ENCODE measurements at places on chromosomes 3 and 15.

DNA sequence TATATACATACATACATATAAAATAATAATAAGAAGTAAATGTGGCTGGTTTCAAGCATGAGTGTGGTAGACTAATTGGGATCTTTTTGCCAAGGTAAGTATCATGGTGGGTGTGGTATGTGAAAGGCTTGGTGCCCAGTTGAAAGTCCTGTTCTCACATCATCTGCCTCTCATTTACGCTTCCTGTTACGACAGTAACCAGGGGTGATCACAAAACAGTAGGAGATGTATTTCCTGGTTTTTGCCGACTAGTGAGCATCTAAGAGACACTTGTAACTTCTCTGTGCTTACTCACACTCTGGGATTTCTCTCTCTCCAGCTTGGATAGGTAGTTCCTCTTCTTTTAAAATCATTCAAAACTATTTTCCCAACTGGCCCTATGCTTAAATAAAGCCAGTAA, 1028.3 kb upstream of the NR2F2 start:
- no peak for DNase-seq

DNA sequence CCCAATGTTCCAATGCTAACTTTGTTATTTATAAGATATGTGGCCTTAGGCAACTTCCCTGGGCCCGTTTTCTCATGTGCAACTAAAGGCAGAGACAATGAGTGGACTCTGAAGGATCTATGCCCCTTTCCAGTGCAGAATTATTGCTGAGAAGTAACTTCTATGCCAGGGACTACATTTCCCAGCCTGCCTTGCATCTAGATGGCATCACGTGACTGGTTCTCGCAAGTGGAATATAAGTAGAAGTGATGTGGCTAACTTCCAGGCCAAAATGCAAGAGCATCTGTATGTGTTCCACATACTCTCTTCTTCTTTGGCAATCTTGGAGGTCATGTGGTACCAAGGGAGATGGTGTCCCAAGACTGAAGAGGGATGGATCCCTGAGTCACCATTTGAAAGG, 674.4 kb downstream of the NTRK3 start:
- no peak for DNase-seq

DNA sequence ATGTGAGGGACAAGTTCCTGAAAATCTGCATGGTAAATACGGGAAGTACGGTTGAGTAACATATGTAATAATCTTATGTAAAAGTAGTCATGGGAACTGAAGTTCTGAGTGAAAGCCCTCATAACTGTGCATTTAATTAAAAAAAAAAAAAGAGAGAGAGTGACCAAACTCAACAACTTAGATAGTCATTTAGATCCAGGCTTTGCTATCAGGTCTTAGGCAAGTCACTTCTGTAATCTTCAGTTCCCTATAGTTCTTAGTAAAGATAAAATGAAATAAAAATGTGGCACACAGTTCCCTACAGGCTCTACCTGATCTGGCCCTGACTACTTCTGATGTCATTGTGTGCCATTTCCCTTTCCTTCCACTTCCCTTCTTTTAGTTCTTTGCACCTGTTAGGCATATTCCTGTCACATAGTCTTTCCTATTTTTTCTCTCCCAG, 15.0 kb downstream of the RNF111 start:
- DNase-seq, result no peak

DNA sequence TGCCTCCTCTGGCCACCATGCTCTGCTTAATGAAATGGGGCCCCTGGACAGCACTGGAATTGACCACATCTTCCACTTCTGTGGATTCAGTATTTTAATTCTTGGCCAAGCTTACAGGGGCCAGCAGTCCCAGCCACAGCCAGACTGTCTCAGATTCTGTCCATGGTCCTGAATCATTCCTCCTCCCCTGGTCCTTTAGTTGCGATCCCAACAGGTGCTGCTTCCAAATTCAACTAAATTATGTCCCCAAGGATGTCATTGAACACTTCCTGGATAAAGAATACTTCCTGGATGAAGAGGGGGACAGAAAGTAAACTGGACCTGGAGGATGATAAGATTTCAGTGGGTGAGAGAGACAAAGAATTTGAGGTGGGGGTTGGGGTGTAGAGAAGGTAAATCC, 111.1 kb upstream of the FOXB1 start:
- DNase-seq, result no peak

DNA sequence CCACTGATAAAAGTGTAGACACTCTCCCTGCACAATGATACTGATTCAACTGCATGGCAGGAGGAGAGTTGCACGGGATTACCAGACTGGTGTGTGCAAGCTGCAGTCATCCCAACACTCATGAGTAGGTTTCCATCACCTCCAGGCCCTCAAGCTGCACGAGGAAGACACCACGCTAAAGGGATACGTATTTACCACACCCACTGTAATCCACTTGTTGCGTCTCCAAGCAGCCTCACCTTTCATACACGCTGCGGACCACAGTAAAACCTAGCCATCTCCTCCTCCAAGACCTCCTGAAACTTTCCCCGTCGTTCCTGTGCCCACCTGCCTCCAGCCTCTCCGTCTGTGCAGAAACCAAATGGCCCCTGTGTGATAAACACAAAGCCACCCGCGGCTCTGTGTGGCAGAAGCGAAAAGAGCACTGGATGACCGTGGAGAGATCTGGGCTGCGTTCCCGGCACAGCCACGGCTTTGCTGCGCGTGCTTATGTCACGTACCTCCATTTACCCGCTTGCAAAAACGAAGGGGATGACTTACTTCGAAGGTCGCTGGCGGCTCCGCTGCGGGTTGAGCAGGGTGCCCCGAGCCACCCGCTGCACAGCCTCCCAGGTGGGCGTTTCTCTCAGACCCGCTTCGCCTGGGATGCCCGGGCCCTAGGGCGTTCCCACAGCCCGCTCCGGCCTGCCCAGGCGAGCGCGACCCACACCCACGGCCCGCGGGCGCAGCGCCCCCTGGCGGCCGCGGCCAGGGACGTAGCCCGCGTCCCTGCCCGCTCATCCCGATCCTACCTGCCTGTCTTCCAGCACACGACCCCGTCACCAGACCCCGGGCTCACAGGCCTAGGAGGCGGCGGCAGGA, 643 bp downstream of the ABCC5 start:
- DNase-seq, result peak; percentile 8

- no peak for DNase-seq
These were observed 144.0 kb upstream of the PDZRN3 start for GRCh38 chr3:73768524-73769308.

DNA sequence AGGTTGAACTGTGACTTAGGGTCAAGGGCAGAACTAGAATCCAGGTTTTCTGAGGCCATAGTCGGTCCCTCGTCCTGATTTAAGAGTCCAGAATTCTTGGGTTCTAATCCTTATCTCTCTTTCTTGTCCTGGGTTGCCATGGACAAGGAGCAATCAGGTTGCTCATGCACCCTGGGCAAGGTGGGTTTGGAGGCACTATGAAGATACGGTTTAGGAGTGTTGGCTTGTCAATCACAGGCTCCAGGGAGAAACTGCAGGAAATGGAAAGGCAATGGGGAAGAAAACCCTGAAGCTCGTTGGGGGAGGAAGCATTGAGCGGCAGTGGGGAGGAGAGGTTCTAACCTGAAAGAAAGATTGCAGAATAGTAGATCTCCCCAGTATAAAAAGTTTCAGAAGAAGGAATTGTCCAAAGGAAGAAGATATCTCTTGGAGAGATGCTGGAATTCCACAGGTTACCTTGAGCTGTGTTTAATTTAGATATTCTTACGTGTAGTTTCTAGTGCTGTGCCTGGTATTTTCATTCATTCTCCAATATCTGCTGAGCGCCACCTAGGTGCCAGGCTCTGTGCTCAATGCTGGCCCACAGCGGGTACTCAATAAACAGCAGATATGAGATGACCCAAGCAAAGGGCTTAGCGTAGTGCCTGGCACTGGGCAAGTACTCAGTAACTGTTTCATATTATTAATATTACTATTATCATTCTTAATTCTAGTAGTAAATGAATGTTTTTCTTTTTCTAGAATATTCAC, 2.0 kb downstream of the ACAN start:
- DNase-seq, result no peak

GRCh38 chr15:66566963-66567531, 1.2 kb upstream of the LCTL start:
- DNase-seq, result peak; percentile 5

GRCh38 chr3:45261333-45262110, 35.4 kb upstream of the TMEM158 start:
- no peak for DNase-seq

DNA sequence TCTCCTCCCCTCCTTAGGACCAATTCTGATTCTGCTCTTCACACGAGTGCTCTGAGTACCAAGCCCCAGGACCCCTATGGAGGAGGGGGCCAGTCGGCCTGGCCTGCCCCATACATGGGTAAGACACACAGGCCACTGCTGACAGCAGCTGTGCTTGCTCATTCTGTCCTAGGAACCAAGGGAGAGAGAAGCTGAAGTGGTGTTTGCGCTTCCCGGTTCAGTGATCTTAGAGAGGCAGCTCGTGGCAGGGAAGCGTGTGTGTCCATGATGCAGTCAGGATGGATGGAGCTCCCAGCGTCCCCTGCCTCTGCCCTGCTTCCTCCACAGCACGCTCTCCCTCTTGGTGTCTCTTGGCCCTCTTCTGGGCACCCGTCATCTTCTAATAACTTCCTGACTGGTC, 77.6 kb downstream of the CRTC3 start:
- DNase-seq, result no peak
